Vagina (tissue), 2 donors: ENCODE measurements at places on chromosomes 1 and 21. TPM values are rescaled to one million over a fixed set of nuclear protein-coding genes. Genes with fewer than 3 reads are reported as not detected.

- no peaks in the 10 kb centered on the region for H3K27me3 ChIP-seq
- no peaks in the 10 kb centered on the region for H3K36me3 ChIP-seq
- DNase-seq, result no peak
- H3K27ac ChIP-seq, result no peak overlapping the region
- H3K4me3 ChIP-seq, result no peak overlapping the region
These were observed 118.8 kb downstream of the RNF220 start for GRCh38 chr1:44523593-44524591.

DNA sequence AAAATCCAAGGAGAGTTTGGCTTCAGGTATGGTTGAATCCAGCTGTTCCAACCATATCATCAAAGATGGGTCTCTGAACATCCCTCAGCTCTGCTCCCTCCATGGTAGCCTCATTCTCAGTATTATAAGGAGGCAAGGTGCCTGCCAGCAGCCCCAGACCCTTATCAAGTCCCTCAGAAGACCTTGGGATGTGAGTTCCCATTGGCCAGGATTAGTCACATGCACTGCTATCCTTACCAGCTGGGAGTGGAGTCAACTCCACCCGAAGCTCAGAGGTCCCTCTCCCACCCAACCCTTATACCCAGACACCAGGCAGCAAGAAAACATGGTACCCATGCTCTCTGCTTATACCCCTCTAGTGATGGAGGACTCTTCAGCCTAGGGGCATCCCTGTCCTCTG, 153.7 kb upstream of the ZBTB40 start:
- no peak overlapping the region for H3K4me3 ChIP-seq
- H3K27me3 ChIP-seq, result no peaks in the 10 kb centered on the region
- H3K27ac ChIP-seq, result no peak overlapping the region
- DNase-seq, result peak; percentile 44
- H3K4me1 ChIP-seq, result peaks cover 14% of the 10 kb centered on the region
- no peaks in the 10 kb centered on the region for H3K36me3 ChIP-seq

DNA sequence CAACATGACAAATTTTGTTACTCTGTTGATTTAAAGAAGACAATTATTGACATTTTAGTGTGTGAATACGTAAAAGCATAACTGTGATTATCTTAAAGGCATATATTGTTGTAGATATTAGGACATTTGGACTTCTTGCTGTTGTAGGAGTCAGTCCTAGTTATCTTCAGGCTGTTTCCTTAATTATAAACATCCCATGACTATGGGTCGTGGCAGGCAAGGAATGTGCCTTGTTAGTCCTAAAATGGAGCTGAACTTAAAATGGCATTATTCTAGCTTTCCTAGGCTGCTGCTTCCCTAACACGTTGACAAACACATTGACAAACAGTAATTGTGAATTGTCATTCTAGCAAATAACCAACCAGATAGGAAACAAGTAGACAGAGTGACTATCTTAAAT, 4.4 kb upstream of the MPZL1 start:
- no peaks in the 10 kb centered on the region for H3K27me3 ChIP-seq
- DNase-seq, result no peak
- H3K36me3 ChIP-seq, result no peaks in the 10 kb centered on the region
- H3K27ac ChIP-seq, result no peak overlapping the region
- no peak overlapping the region for H3K4me3 ChIP-seq
- peaks cover 22% of the 10 kb centered on the region for H3K4me1 ChIP-seq

RHBG gene
- not detected for total RNA-seq

GRCh38 chr1:186536273-186536890, 75.5 kb upstream of the PDC start:
- H3K27ac ChIP-seq, result no peak overlapping the region
- no peak for DNase-seq
- H3K36me3 ChIP-seq, result no peaks in the 10 kb centered on the region
- H3K4me1 ChIP-seq, result peaks cover 15% of the 10 kb centered on the region
- H3K27me3 ChIP-seq, result no peaks in the 10 kb centered on the region
- H3K4me3 ChIP-seq, result no peak overlapping the region

DNA sequence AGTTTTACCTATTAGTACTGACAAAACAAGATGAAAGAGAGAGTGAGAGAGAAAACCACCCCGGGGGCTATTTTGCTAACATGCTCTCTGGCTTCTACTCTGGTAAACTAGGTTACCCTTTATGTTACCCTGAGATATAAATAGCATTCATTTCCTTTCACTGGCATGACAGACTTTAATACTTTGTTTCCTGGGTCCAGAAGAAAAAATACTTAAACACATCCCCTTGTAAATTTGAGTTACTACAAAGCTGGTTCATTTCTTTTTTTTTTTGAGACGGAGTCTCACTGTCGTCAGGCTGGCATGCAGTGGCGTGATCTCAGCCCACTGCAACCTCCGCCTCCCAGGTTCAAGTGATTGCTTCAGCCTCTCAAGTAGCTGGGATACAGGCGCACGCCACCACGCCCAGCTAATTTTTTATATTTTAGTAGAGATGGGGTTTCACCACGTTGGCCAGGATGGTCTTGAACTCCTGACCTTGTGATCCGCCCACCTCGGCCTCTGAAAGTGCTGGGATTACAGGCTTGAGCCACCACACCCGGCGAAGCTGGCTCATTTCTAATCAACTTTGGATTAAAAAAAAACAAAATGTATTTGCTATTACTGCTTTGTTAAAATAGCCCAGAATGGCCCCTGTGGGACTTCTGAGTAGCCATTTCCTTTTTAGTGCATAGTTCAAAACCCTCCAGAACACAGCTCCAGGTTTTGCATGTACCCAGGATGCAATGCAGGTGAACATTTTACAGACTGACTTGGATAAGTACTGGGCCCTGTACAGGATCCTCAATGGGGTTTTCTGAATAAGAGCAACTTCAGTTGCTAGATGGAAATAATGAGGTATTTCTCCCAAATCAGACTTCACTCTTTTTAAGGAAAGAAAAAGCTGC, 20.6 kb downstream of the INPP5B start:
- no peaks in the 10 kb centered on the region for H3K27me3 ChIP-seq
- H3K4me1 ChIP-seq, result peaks cover 26% of the 10 kb centered on the region
- no peak overlapping the region for H3K27ac ChIP-seq

FAM3B gene
- 2.9 TPM for total RNA-seq

DNA sequence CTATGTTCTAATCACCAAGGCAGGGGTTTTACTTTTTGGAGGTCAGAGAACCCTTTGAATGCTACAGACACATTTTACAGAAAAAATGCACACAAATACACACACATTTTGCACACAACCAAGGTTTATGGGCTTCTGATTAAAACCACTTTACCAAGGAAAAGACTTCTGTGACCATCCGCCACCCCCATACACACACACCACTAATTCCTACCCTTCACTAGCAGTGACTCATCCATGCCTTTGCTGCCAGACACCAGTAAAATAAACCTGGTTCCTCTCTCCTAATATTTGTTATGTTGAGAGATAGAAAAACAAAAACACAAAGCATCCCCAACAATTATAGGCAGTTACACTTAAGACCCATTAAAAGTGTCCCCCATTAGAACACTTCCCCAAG, 12.9 kb downstream of the PIGM start:
- no peaks in the 10 kb centered on the region for H3K27me3 ChIP-seq
- no peak overlapping the region for H3K27ac ChIP-seq
- no peaks in the 10 kb centered on the region for H3K36me3 ChIP-seq

AIRE gene
- 0.25 TPM for total RNA-seq

DNA sequence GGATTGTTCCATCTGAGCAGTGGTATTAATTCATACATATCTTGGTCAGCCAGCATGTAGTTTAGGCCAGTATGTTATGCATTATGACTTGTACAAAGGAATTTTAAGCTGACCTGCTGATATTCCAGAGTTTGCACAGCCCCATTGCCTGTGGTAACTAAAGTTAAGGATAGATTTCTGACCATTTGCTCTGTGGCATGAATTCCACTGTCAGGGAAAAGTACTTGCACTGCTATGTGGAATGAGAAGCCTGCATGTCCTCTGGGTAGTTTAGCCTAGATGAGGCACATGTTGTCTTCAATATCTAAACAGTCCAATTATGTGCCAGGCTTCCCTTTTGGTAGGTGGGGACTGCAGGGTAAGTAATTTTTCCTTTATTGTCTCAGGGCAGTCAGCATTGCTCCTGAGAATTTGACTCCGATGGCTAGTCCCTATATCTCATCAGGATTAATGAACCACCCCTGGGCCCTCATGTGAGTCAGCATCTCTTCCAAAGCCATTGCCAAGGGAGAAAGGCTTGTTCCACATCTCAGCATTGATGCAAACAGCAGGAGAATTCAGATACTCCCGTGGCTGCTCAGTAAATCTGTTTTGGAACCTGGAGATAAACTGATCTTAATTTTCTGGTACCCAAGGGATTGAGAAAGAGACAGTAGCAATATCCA, 30.2 kb downstream of the NEK7 start:
- H3K27ac ChIP-seq, result no peak overlapping the region

GRCh38 chr1:29716306-29716705, 480.0 kb downstream of the PTPRU start:
- no peak for DNase-seq
- H3K27me3 ChIP-seq, result no peaks in the 10 kb centered on the region
- no peak overlapping the region for H3K4me3 ChIP-seq
- H3K27ac ChIP-seq, result no peak overlapping the region
- H3K36me3 ChIP-seq, result no peaks in the 10 kb centered on the region

SPRR2G gene
- total RNA-seq, result not detected

MROH9 gene
- total RNA-seq, result not detected

DNA sequence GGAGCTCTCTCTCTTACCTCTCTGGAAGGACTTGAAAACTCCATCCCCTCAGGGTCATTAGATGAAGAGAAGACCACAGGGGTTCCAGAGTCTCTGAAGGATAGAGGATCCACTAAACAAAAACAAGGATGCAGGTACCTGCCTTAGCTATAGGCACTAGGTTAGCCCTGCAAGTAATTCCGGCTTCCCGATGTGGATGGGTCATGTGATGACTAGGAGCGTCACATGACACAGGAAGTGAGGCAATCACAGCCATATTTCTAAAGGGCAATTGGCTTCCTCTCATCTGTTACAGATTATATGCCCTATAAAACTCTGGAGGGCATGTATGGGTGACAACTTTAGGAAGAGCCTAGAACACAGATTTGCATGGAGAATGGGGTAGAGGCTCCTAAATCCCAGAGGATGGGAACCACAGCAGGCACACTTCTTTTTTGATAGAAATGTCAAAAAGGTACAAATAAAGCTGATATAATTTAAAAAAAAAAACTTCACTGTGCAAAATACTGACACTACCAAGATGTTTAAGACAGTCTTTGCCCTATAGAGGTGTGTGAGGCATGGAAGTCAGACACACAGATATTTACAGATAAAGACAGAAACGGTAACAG, 14.1 kb downstream of the ENTREP3 start:
- peaks cover 27% of the 10 kb centered on the region for H3K36me3 ChIP-seq
- peak overlapping the region; percentile 42 for H3K27ac ChIP-seq
- H3K4me3 ChIP-seq, result peak overlapping the region; percentile 26
- no peaks in the 10 kb centered on the region for H3K27me3 ChIP-seq
- DNase-seq, result no peak

- H3K36me3 ChIP-seq, result no peaks in the 10 kb centered on the region
- no peaks in the 10 kb centered on the region for H3K27me3 ChIP-seq
- no peaks in the 10 kb centered on the region for H3K4me1 ChIP-seq
- no peak for DNase-seq
These were observed 14.3 kb upstream of the MED18 start for GRCh38 chr1:28314547-28314941.

DNA sequence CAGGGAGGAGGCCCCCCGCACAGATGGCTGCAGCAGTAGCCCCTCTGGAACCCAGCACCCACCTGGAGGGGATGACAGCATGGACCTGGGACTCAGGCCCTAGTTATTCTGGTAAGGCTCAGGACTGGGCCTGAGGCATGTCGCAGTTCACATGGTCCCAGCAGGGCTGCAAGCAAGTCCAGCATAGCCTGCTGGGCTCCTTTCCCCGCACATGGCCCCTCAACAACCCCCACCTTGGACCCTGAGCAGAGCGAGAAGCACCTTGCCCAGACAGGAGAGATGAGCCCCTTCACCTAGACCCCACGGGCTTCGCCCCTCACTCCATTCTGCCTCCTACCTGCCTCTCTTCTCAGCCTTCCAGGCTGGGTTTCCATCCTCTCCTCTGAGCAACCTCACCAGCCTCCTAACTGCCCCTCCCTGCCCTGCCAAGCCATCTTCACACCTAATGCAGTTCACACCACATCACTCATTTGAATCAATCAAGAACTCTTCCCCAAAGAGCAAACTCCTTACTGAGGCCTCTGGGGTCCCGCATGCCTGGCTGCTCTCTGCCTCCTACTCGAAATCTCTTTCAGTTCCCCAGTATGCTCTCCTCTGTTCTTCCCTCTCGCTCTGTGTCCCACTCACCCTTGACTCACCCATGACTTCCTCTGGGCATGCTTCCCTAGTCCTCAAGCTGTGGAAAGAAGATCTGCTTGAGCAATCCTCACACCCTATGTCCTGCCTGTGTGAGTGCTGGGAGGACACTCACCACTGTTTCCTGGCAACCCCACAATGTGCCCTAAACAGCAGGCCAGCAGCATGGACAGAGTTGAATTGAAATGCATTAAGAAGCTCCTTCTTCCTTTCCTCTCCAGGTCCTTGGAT, 9.4 kb upstream of the THEMIS2 start:
- no peak for DNase-seq
- H3K4me1 ChIP-seq, result peaks cover 13% of the 10 kb centered on the region
- H3K36me3 ChIP-seq, result no peaks in the 10 kb centered on the region
- H3K4me3 ChIP-seq, result no peak overlapping the region
- no peak overlapping the region for H3K27ac ChIP-seq
- H3K27me3 ChIP-seq, result no peaks in the 10 kb centered on the region

GRCh38 chr21:23131177-23131576, 2133.0 kb downstream of the NCAM2 start:
- H3K27me3 ChIP-seq, result no peaks in the 10 kb centered on the region
- H3K4me3 ChIP-seq, result no peak overlapping the region
- DNase-seq, result no peak
